ENCODE measurements at places on chromosomes 3 and 15.
A peak's percentile ranks its signal among the peaks of the same experiment; 100 is the strongest.

GRCh38 chr15:38391191-38391590, 62.7 kb upstream of the FAM98B start:
- DNase-seq, result no peak

- DNase-seq, result no peak
Observed at GRCh38 chr3:128400671-128401070, 66.0 kb downstream of the DNAJB8 start.

- no peak for DNase-seq
Observed at GRCh38 chr3:44104668-44105321, 136.9 kb upstream of the TOPAZ1 start.

GRCh38 chr3:197428117-197428801, 127.5 kb downstream of the BDH1 start:
- DNase-seq, result peak; percentile 30

DNA sequence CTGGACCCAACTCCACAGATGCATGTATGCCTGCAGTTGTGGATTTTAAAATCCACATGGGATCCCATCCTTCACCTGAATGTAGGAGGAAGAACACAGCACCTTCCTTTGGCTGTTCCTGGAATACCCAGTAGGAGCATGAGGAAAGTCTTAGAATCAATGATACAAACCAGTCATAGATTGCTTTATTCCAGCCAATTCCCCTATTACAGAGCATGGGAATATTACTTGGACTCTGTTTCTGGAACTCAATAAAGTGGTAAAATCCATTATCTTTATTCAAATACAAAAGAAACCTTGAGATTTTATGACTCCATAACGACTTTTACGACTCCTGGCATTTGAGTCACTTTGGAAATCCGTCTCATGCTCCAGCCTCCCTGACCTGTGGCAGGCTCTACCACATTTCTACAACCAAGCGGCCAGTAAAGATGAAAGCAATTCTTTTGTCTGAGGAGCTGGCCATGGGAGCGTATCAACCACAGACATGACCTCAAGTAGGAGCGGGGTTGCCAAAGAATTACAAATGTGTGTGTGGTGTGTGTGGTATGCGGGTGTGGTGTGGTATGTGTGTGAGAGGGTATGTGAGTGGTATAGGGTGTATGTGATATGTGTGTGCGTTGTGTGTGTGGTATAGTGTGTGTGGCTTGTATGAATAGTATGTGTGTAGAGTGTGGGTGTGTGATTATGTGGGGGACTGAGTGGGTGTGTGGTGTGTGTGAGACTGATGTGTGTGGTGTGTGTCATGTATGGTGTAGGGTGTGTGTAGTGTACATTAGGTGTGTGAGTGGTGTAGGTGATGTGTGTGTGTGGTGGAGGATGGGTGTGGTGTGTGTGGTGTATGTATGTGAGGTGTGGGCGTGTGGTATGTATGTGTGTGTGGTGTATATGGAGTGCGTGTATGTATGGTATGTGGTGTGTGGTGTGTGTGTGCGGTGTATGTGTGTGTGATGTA, 40.0 kb downstream of the ARRDC4 start:
- no peak for DNase-seq

GRCh38 chr15:73578026-73578425, 55.2 kb downstream of the NPTN start:
- no peak for DNase-seq

DNA sequence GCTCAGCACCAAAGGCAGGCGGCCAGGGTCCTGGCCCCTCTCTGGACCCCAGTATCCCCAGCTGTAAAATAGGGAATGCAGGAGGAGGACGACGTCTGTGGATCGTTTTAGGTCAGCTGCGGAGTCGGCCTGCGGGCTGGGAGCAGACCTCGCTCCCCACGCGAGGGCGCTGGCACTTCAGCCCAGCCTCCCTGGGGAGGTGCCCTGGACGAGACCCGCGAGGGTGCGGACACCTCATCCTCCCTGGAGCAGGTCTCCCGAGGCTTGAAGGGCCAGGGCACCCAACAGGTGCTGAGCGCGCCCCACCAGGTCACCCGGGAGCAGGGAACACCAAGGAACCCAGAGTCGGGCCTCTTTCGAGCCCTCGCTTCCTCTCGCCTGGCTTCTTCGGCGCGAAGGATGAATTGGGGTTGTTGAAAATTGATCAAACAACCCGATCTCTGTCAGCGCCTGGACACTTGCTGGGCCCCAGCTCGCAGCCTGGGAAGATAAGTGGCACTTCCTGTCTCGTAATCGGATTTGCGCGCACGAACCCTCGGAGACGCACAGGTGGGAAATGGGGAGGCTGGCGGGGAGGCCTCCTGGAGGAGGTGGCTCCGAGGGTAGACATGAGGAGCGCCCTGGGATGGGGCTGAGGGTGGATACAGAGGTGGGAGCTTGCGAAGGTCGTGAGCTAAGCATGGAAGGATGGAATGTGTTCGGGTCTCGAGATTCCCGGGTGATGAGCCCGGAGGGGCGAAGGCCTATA, 588 bp upstream of the VIPR1 start:
- peak; percentile 57 for DNase-seq

- DNase-seq, result no peak
Observed at GRCh38 chr15:99478977-99479376, 86.8 kb upstream of the MEF2A start.

DNA sequence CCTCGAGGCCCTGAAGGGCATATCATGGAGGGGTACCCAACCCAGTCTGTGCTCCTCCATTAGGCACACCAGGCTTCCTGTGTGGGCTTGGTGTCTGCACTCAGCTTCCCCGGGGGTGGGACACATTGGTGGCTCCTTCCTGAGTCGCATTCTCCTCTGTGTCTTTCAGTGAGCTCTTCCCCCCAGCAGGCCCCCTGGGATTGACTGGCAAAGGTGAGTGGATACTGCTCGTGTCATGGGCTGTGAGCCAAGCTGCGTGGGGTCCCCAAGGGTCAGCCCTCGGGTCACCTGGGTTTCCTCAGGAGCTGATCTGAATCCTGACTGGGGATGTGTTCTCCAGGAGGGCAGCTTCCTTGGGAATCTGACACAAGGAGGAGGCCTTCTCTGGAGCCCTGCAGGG, 231.0 kb downstream of the SNRPN start:
- DNase-seq, result no peak

GRCh38 chr3:193879864-193880242, 256.1 kb upstream of the HES1 start:
- DNase-seq, result no peak

GRCh38 chr15:96052572-96053030, 277.9 kb upstream of the NR2F2 start:
- DNase-seq, result peak; percentile 81

DNA sequence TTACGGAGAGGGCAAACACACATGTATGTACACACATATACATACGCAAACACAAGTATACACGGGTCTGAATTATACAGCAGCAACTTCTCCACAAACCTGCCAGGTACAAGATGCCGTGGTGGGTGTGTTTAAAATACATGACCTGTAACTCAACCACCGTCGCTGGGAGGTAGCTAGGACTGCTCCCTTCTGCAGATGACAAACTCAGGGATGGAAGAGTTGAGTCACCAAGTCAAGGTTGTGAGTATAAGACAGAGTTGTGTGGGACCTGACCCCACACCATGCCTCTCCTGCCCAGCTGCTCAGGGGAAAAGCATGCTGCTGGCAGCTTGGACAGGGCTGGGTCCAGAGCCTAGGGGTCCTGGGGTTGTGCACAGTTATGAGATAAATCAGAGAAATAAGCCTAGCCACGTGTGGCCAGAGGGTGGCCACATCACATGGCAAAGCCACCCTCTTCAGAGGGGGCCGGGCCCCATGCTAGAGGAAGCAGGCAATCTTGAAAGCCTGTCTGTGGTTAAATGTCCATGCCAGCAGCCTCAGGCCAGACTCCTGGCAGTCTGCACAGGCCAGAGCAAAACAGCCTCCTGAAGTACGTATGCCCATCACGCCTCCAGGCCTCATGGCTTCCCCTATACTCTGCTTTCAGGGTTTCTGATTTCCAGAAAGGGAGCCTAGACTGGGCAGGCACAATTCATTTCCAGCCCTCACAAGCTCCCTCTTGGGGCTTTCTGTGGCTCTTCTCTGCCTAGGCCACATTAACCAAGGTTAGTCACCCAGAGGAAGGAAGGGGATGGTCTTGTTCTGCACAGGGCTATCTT, 107.7 kb upstream of the RPL32 start:
- no peak for DNase-seq

DNA sequence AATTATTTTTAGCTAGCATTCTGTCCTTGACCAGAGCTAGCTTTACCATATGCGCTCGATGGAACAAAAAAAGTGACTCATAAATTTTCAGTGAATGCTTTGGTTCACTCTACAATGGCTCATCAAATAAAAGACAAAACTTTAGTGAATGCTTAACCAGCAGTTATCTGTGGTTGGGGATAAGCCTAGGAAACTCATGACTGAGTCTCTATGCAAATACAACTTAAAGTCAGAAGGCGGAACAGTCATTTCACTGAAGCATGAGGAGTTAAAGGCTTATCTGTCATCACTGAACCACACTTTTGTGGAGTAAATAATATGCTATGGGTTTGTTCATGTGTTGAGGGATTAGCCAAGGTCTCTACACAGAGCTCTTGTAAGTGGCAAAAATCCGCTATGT, 308.4 kb downstream of the SQOR start:
- no peak for DNase-seq

GRCh38 chr3:64467255-64467944, 220.4 kb downstream of the ADAMTS9 start:
- no peak for DNase-seq

- DNase-seq, result no peak
Observed at GRCh38 chr3:189168711-189169110, 3.1 kb upstream of the TPRG1 start.

- DNase-seq, result no peak
Observed at GRCh38 chr3:178562143-178562946, 26.1 kb downstream of the KCNMB2 start.

DNA sequence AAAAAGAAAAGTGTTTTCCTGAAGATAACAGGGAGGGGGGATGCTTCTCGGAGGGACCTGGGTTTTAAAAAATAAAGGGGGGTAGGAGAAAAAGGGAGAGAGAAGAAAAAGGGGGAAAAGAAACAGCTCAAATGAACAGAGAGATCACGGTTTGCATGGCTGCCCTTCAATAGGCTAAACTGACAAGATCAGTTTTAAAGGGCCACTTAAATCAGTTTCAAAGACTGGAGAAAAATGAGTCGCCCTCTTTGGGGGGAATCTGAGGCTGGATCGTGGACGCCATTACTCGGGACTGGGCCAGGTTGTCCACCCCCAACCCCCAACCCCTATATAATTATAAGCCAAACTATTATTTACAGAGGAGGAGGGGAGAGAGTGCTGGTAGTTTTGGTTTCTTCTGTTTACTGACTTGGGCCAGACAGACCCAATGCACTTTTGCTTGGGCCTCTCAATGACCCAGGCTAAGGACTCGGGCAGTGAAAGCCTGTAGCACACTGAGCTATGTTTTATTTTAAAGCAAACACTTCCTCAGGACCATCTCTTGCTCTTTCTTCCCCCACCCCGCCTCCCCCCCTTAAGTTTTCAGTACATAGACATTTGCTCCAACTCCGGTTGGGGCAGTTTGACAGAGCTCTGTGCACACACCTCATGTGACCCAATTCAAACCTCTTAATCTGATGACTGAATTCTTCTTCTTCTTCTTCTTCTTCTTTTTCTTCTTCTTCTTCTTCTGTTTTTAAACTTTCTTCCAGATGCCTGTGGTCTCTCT, 6.3 kb downstream of the NR2F2 start:
- peak; percentile 40 for DNase-seq

DNA sequence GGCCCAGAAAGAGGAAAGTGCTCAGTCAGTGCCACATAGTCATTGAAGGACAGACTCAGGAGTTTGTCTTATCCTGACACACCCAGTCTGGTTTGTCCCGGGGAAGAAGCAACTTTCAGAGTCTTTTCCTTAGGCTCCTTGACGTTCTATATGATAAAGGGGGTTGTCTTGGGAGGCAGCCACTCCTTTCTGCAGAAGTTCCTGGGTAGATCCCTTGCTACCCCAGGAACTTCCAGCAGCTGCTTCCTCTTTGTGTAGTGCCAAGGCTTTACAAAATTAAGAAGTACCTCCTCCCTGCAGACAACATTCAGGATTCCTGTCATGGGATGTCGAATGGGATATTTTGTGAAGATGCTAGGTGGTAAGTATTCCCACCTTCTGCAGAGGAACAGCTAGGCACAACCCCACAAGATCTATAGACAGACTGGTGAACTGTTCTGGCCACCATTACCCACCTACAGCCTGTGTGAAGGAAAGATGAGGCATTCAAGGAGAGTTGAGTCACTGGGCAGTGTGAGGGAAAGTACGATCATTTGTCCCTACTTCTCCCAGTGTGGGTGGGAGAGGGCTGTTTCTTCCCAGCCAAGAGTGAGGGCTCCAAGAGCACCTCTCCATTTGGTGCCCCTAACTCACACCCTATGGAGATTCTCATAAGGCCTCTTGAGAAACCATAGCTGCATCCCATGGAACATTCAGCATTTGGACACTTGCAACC, 11.3 kb downstream of the TMEM266 start:
- DNase-seq, result no peak

DNA sequence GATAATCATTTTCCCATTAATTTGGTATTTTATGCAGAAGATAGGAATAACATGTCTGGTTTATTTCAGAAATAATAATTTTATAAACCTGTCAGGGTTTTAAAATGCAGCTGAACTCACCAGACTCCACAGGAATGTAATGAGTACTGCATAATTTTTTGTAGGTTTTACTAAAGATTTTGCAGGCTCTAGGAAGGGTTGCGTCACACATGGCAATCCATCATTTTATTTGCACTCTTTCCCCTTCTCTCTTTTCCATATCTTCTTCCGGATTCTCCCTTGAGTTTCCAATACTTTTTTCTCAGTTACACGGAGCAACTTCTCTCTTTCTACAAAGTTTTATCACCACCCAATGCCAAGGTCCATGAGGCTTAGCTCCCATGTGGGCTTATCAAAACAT, 234.7 kb downstream of the NFKBIZ start:
- DNase-seq, result no peak

DNA sequence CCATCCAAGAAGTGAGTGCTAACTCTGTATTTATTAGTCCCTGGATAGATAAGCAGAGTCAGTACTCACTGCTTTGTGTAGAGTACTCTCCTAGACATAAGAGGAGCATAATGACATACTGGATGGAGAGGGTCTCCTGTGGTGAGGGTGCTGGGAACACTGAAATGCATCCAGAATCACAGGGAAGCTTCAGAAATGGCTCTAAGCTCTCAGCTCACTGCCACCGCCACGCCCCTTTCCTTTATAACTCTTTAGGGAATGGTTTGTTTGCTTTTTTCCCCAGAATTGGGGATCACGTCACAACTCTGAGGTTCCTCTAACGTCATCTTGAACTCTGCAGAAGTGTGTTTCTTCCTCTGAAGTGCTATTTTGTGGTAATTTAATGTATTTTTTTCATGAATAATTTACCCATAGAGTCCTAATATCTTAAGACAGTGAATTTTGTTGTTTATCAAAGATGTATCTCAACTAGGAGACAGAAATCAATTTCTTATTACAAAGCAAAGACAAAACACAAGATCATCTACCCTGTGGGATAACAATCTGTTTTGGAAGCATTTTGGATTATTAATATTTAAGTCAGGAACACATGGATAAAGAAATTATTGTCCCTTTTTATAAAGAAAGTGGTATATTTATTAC, 154.6 kb downstream of the PTPRG start:
- DNase-seq, result no peak

GRCh38 chr15:62359416-62359815, 194.3 kb upstream of the C2CD4B start:
- no peak for DNase-seq

- DNase-seq, result peak; percentile 89
Observed at GRCh38 chr15:93087825-93088199, 1.2 kb downstream of the RGMA start.

GRCh38 chr3:78919021-78919755, 848.6 kb downstream of the ROBO1 start:
- DNase-seq, result no peak

- no peak for DNase-seq
Observed at GRCh38 chr3:190072856-190073255, 47.8 kb downstream of the P3H2 start.

- DNase-seq, result peak; percentile 78
Observed at GRCh38 chr3:127162947-127163645, 29.8 kb upstream of the PRR23E start.

Measured in GM23338 (cell line).